ENCODE measurements at places on chromosomes 12 and 14.
A peak's percentile ranks its signal among the peaks of the same experiment; 100 is the strongest.

GRCh38 chr14:95523051-95523814 is 6.8 kb upstream of the SYNE3 start:
- DNase-seq, result no peak

DNA sequence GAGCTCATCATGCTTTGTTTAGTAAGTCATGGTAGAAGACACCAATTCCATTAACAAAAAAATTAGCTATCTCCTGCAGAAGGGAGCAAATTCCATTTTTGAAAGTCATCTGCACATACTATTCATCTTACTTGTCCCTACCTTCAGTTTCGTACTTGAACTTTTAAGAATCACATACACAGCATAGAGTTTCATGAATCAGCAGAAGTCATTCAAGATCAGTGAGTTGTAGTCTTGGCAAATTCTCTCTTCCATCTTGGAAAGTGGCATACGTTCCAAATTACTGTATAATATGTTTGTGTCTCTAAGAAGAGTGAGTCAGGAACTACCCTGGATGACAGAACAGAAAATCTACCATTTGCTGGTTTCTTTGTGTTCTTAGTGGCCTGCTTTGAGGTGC is 14.1 kb downstream of the VRK1 start:
- no peak for DNase-seq

- no peak for DNase-seq
Measured at GRCh38 chr12:54968181-54968730, 16.3 kb downstream of the TESPA1 start.

DNA sequence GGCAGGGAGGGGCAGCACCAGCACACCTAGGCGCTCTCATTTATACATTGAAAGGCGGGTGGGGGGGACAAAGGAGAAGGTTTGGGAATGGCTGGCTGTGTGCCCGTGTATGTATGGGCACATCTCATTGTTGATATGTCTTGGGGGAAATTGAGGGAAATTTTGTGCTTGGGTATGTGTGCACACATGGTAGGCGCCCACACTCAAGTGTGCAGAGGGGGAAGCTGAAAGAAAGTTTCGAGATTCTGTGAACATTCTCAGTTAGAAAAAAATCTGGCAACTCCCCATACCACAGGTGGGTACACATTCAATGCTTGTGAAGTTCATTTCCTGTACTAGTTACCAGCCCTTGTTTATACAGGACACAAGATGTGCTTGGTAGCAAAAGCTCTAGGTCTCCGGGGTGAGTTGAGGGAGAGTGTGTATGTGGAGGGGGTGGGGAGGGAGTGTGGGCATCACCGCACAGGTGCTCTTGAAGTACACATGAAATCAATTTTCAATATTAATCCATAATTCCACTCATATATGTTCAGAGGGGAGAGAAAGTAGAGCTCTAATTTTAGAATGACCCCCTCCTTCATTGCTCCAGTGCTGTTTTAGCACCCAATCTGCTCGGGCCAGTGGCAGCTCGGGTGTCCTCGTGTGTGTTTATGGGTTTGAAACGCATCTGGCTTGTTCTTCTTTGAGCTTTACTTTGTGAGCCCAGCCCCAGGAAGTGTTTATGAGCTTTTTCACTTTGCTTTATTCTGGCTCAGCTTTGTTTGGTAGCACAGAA is 286.0 kb downstream of the ZFP36L1 start:
- DNase-seq, result no peak

DNA sequence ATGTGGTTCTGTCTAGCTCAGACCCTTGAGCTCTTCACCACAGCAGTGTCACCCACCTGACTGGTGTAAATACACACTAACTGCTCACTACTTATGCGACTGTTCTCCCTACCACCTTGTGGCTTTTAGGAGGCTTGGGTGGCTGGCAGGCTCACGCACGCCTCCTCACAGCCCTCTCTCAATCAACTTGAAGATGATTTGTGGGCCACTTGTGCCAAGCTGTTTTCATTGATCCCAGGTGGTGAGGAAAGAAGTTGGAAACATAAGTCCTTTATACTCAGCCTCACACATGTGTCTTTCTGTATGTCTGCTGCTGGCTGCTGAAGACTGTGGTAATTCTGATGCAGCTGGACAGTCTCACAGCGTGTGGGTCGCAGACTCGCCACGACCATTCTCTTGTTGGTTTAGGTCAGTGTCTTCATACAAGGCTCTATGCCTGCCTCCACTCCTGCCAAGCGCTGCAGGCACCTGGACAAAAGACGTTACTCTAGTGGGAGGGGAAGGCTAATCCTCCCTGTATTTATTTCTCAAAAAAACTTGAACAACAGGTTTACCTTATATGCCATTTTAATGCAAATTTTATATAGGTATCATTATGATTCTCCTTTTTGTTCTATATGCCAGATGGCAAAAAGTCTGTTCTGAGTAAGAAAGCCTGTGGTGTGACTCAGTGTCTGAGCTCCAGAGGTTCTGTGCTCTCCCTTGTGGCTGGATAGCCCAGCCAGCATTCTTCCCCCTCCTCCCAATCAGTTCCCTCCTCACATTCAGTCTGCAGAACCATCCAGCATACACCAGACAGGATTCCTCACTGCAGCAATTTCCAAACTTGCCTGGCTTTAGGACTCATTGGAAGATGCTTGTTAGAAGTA is 115.6 kb downstream of the DIP2B start:
- DNase-seq, result no peak

DNA sequence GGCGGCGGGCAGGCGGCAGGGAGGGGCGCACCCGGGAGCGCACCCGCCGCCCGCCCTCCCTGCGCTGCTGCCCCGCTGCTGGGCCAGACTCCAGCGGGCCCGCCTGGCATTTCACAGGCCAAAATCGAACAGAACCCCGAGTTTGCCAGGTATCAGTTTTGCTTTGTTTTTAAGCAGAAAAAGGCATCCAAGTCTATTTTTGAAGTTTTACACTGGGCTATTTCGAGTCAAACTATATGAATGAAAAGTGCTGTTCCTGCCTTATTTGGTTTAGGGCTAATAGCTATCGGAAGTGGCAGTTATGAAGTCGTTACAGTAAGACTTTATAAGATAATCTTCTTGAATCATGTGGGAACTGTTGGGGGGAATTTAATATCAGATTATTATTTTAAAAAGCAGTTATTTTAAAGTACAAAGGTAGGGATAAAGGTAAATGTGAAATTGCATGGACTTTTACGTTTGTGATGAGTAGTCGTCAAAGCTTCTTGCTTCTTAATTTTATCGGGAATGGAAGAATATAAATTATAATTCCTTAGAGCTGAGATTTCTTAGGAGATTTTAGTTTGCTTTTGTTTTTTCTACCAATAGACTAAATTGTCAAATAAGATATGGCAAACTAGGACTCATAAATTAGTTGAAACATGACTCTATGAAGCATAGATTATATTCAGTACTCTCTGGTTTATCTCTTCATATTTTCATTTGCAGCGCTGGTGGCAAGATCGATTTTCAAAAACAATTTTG is 1.1 kb downstream of the MSRB3 start:
- DNase-seq, result no peak

DNA sequence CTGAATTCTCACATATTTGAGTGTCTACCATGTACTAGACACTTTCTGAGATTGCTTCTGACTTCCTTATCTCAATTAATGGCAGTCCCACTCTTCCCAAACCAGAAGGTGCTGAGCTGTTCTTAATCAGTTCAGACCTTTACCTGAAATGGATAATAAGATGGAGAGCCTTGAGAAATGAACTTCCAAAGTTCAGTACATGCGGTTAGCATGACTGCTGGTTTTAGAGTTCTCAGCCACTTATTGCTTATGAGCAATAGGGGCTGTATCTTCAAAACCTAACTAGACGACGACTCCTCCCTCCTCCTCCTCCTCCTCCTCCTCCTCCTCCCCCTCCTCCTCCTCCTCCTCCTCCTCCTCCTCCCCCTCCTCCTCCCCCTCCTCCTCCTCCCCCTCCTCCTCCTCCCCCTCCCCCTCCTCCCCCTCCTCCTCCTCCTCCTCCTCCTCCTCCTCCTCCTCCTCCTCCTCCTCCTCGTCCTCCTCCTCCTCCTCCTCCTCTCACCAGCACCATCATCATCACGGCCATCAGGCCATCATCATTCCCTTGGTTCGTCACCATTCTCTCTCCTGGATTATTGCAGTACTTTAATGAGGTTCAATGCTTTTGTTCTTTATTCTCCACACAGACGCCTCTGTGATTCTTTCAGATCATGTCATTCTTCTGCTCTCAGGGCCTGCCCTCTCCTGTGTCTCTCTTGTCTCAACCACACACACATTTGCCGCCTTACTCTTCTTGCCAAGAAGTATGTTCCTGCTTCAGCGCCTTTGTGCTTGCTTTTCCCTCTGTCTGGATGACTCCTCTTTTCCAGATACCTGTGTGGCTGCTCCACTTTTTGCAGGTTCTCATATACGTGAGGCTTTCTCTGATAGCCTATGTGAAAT is 2.7 kb downstream of the PCNX1 start:
- DNase-seq, result no peak

- no peak for DNase-seq
Measured at GRCh38 chr12:31322801-31323207, 3.1 kb downstream of the SINHCAF start.

- no peak for DNase-seq
Measured at GRCh38 chr12:94875525-94875924, 128.0 kb downstream of the NDUFA12 start.

DNA sequence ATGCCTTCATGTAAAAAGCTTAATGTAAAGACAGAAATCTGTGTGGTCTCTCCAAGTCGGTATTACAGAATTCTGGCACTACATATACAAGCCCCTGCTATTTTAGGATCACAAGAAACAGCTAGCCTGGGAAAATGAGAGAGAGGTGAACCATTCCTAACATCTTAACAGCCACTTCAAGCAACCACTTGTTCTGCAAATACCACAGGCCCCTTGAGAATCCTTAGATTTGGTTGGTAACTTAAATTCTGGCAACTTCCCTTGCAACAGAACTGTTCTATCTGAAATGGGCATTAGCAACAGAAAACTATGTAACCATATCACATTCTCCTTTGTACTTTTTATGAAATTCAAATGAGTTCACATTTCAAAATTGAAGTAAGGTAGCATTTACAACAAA is 68.5 kb downstream of the SPPL3 start:
- DNase-seq, result no peak

DNA sequence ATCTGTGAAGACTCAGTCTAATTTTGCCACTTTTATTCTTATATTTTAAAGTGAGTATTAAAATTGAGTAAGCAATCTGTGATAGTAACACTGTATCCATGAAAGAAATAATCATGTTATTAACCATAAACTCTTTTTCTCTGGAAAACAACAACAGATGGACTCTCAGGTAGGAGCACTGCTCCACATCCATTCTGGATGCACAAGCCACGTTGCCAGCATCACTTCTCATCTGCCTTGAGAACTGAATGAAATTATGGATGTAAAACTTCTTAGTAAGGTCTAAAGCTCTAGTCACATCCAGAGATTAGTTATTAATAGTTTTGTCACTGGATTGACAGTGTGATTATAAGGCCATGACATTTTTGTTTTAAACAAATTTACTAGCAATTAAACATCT is 489.1 kb upstream of the SYT1 start:
- DNase-seq, result no peak

DNA sequence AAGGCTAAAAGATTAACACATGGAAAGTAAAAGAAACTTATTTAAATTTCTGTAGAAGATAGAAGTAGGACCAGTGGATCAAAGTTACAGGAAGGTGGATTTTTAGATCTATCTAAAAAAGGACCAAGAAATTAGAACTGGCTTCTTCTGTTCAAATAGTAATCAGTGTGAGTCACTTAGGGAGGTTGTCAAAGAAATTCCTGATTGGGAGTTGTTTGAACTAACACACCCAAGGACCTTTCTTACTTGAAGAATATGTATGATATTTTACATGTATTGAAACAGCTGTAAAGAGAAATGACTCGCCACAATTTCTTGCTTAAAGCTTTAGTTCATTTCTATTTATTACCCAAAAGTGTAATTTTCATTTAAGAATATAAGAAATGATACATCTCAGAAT is 256.9 kb downstream of the RAD51B start:
- DNase-seq, result no peak

GRCh38 chr14:100815478-100816285 is 10.2 kb upstream of the MEG3 start:
- no peak for DNase-seq

DNA sequence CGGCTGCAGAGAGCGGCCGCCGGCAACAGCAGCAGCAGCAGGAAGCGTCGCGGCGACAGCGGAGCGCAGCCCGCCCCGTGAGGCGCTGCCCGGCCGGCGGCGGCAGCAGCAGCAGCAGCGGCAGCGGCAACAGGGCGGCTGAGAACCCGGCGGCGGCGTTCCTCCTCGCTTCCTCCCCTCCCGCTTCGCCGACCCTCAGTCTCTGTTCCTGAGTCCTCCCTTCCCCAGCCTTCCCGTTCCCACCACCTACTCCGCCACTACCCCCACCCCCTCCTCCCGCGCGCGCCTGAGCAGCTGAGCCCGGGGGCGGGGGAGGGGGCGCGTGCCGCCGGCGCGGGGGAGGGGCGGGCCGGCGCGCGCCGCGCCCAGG is 310 bp downstream of the BICDL1 start:
- peak; percentile 10 for DNase-seq
